ENCODE measurements at places on chromosomes 11 and 22.

DNA sequence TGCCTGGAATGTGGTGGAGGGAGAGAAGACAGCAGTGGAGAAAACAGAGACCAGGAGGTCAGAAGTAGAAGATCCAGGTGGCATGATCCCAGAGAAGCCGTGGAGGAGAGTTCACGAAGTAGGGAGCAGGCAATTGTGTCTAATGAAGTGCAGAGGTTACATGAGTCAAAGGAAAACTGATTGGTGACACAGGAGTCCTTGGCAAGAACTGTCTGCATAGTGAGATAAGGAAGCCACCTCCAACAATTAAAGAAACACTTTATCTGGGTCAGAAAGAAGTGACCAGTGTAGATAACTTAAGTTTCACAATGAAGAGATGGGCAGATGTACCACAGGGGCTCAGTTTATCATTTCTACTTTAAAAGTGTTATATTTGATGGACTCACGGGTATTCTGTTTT is 57.0 kb upstream of the PTH start:
- no peak overlapping the region for H3K27ac ChIP-seq
- no peaks in the 10 kb centered on the region for H3K27me3 ChIP-seq
- no peaks in the 10 kb centered on the region for H3K36me3 ChIP-seq
- no peak for DNase-seq
- H3K4me1 ChIP-seq: no peaks in the 10 kb centered on the region

DNA sequence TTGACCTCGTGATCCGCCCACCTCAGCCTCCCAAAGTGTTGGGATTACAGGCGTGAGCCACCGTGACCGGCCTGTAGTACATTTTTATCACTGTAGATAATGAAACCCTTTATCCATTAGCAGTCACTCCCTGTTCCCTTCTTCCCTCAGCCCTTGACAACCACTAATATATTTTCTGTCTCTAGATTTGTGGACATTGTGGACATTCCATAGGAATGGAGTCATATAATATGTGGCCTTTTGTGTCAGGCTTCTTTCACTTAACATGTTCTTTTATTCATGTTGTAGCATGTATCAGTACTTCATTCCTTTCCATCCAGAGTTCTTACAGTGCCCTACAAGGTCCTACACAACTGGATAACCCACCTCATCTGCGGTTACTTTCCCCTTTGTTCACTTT is 30.5 kb downstream of the RRM1 start:
- H3K36me3 ChIP-seq: peaks cover 61% of the 10 kb centered on the region
- H3K4me1 ChIP-seq: no peaks in the 10 kb centered on the region
- no peaks in the 10 kb centered on the region for H3K27me3 ChIP-seq
- no peak for DNase-seq

DNA sequence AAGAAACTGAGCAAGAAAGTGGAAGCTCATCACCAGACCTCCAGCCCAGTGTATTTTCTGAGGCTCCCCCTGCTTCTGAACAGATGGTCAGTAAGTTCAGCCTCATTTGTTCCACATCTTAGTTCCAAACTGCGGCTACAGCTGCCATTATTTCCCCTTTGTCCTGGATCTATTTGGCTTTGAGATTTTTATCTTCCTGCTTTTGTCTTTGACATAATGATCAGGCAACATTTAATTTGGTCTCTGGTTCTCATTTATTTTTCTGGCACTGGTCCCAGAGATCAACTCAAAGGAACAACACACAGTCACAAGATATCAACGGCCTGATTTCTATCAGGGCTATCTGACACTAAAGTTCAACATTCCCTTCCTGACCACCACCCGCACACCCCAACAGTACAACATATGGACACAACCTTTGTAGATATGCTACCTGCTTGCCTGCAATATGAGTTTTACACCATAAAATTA is 137.5 kb downstream of the FAM76B start:
- no peaks in the 10 kb centered on the region for H3K36me3 ChIP-seq
- no peak for DNase-seq
- H3K4me1 ChIP-seq: no peaks in the 10 kb centered on the region
- no peaks in the 10 kb centered on the region for H3K27me3 ChIP-seq
- H3K27ac ChIP-seq: no peak overlapping the region
- H3K4me3 ChIP-seq: no peak overlapping the region

- H3K4me1 ChIP-seq: peaks cover 44% of the 10 kb centered on the region
- H3K27ac ChIP-seq: peak overlapping the region; percentile 83
- no peaks in the 10 kb centered on the region for H3K27me3 ChIP-seq
- DNase-seq: no peak
Measured at GRCh38 chr11:73995731-73996130, 13.1 kb upstream of the UCP2 start.

- peaks cover 3% of the 10 kb centered on the region for H3K27me3 ChIP-seq
- H3K36me3 ChIP-seq: no peaks in the 10 kb centered on the region
- no peak for DNase-seq
Measured at GRCh38 chr11:31919175-31919574, 108.1 kb upstream of the PAX6 start.

- H3K4me3 ChIP-seq: peak overlapping the region; percentile 68
- no peaks in the 10 kb centered on the region for H3K36me3 ChIP-seq
- H3K27me3 ChIP-seq: peaks cover 3% of the 10 kb centered on the region
- peaks cover 3% of the 10 kb centered on the region for H3K4me1 ChIP-seq
Measured at GRCh38 chr11:32333320-32333991, 101.9 kb downstream of the WT1 start.

GRCh38 chr11:14583252-14584034 is 60.2 kb upstream of the PDE3B start:
- no peak overlapping the region for H3K4me3 ChIP-seq
- no peak overlapping the region for H3K27ac ChIP-seq
- H3K4me1 ChIP-seq: peaks cover 25% of the 10 kb centered on the region

DNA sequence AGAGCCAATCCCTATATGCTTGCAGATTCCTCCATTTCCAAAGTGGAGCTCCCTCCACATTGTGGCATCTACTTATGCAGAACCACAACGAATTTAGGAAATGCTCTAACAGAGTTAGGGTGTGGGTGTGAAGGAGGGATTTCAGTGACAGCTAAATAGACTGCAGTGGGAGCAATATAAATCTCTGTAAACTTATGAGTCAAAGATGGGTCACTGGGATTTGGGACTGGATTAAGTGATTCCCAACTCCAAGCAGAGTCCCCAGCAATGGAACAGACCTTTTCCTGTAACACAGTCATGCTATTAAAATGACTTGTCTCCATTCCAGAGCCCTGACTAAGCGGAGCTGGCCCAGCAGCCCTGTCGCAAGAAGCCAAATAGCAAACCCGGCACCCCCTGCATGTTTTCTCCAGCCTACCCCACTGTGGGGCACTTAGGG is 36.6 kb downstream of the RPL27A start:
- no peak overlapping the region for H3K4me3 ChIP-seq
- H3K27ac ChIP-seq: no peak overlapping the region
- no peaks in the 10 kb centered on the region for H3K36me3 ChIP-seq
- H3K27me3 ChIP-seq: no peaks in the 10 kb centered on the region

GRCh38 chr11:129117595-129118350 is 74.4 kb downstream of the ARHGAP32 start:
- H3K4me1 ChIP-seq: no peaks in the 10 kb centered on the region
- no peak overlapping the region for H3K27ac ChIP-seq
- H3K4me3 ChIP-seq: no peak overlapping the region
- H3K27me3 ChIP-seq: peaks cover 2% of the 10 kb centered on the region
- DNase-seq: peak; percentile 6

GRCh38 chr11:112844517-112844916 is 116.7 kb upstream of the NCAM1 start:
- H3K4me1 ChIP-seq: no peaks in the 10 kb centered on the region
- no peak for DNase-seq
- H3K36me3 ChIP-seq: no peaks in the 10 kb centered on the region

DNA sequence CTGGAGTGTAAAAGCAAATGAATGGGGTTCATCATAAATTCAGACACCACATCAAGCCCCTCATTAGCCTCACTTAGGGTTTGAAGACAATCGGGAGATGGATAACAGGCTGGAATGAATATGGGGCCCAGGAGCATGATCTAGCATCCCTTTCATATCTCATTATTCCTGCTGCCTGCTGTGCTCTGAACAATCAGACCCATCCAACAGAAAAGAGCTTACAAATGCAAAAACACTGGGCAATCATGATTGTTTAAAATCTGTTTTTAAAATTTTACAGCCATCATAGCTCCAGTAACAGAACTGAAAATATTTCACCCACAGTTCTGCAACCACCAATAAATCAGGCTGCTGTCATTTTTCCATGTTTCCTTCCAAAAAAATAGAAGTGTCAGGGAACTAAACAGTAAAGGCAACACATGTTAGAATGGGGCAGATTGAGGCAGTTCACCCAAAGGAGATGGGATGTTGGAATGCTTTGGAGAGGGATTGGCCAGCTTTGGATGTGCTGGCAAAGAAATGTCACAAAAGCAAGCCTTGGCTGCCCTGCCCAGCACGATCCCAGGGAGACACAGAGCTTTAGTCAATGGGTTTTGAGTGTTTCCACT is 47.8 kb upstream of the BMAL1 start:
- no peak overlapping the region for H3K4me3 ChIP-seq
- H3K27ac ChIP-seq: no peak overlapping the region
- no peaks in the 10 kb centered on the region for H3K27me3 ChIP-seq
- no peak for DNase-seq
- no peaks in the 10 kb centered on the region for H3K36me3 ChIP-seq

GRCh38 chr11:74345420-74345819 is 34.0 kb upstream of the P4HA3 start:
- no peaks in the 10 kb centered on the region for H3K4me1 ChIP-seq
- H3K27ac ChIP-seq: no peak overlapping the region
- H3K36me3 ChIP-seq: peaks cover 21% of the 10 kb centered on the region
- no peak for DNase-seq
- no peaks in the 10 kb centered on the region for H3K27me3 ChIP-seq

DNA sequence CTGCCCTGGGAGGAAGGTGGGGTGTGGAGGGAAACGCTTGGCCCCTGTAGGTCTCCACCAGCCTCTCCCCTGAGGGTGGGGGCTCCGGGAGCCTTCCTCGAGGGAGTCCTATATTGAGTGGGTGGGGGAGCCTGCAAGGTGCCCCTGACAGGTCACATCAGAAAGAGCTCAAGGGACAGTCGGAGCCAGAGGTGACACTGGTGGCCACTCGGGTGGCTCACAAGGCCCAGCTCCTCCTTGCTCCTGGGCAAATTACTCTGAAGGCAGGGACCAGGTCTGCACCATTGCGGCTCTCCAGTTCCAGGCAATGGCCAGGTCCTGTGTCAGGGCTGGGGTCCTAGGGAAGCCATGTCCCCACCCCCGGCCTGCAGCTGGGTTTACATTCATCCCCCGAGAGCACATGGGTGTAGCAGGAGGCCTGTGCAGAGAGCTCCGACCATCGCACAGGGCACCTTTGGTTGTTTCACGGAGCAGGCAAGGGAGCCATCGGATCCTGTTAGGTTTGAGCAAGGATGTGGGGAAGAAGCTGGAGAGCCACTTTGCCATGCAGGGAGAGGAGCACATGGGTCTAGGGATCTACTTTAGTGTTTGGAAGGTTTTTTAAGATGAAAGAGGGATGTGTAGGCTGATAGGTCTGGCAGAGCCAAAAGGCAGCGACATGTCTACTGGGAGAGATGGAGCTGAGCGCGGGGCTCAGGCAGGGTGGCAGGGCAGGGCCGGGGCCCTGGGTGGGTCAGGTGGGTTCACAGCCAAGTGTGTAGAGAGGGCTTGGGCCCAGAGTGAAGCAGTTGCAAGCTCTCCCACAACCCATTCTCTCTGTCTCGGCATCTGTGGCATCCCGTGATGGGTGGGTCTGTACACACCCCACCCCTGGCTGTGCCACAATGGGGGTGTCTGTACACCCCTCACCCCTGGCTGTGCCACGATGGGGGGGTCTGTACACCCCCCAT is 14.8 kb downstream of the CCND1 start:
- H3K36me3 ChIP-seq: no peaks in the 10 kb centered on the region
- no peaks in the 10 kb centered on the region for H3K4me1 ChIP-seq
- no peak overlapping the region for H3K27ac ChIP-seq
- DNase-seq: no peak
- no peak overlapping the region for H3K4me3 ChIP-seq

DNA sequence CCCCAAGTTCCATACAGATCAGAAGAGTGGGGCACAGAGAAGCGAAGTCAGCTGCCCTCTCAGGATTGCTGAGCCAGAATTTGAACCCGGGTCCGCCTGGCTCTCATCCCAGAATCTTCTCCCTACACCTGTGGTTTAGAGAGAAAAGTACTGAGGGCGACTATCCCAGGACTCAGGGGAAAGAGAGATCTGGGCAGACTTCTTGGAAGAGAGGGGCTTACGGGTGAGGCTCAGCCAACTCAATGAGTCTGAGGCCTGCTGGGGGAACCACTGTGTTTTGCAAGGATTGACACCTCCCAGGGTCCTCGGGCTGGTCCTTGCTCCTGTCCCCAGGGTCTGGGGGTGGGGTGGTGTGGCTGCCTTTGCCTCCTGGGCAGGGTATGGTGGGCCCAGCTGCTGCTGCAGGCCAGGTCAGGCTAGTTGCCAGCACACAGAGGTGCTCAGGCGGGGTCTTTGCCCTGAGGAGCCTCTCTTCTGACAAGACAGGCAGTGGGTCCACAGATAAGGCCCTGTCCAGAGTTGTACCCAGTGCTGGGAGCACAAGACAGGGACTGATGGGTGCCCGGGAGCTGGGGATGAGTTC is 1.2 kb downstream of the CAPN5 start:
- no peaks in the 10 kb centered on the region for H3K36me3 ChIP-seq
- H3K4me1 ChIP-seq: peaks cover 10% of the 10 kb centered on the region
- H3K27me3 ChIP-seq: no peaks in the 10 kb centered on the region
- no peak overlapping the region for H3K27ac ChIP-seq
- H3K4me3 ChIP-seq: no peak overlapping the region
- DNase-seq: no peak

- H3K27me3 ChIP-seq: no peaks in the 10 kb centered on the region
- no peak for DNase-seq
- H3K4me3 ChIP-seq: no peak overlapping the region
- no peaks in the 10 kb centered on the region for H3K36me3 ChIP-seq
- no peak overlapping the region for H3K27ac ChIP-seq
Measured at GRCh38 chr11:20367313-20367948, 3.9 kb downstream of the HTATIP2 start.

DNA sequence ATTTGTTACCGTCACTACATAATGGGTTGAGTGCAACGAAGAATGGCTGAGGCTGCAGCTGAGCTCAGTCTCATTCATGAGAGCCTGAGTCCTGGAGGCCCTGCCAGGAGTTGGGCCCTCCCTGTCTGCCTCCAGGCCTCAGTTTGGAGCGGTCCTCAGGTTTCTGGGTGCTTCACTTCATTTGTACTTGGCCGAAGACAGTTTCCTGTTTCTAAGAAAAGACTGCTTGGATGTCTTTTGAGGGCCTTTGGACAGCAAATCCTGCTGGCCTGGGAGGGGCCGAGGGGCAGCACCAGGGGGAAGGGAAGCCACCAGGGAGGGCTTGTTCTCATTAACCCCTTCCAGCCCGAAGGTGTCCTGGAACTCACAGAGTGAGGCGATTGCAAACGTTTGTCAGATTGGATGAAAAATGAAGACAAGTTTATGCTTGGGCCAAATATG is 163.1 kb downstream of the ETS1 start:
- no peak overlapping the region for H3K4me3 ChIP-seq
- H3K36me3 ChIP-seq: no peaks in the 10 kb centered on the region
- no peak for DNase-seq
- H3K27ac ChIP-seq: no peak overlapping the region

GRCh38 chr11:112377946-112378345 is 117.3 kb upstream of the PLET1 start:
- no peak overlapping the region for H3K27ac ChIP-seq
- no peak for DNase-seq
- no peaks in the 10 kb centered on the region for H3K36me3 ChIP-seq
- no peak overlapping the region for H3K4me3 ChIP-seq

Data from effector memory CD4-positive, alpha-beta T cell (primary cell).